ENCODE measurements at places on chromosomes 2 and 18.

- DNase-seq, result no peak
Measured at GRCh38 chr18:63924551-63924950, 16.8 kb downstream of the SERPINB10 start.

DNA sequence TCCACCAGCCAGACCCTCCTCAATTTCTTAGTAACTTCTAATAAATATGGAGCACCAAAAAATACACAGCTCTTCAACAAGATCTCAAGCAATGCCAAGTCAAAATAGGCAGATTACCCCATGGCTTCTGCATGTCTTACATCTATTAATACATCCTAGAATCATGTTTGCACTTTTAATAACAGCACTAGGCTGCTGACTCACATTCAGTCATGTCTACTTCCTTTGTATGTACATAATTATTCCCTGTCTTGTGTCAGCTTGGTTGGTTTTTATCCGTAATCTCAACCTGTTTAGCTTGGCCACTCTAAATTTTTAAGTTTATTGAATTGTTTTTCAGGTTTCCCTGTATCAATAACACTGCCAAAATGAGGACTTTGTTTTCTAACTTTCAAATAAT is 420.1 kb upstream of the ACVR2A start:
- no peak for DNase-seq

DNA sequence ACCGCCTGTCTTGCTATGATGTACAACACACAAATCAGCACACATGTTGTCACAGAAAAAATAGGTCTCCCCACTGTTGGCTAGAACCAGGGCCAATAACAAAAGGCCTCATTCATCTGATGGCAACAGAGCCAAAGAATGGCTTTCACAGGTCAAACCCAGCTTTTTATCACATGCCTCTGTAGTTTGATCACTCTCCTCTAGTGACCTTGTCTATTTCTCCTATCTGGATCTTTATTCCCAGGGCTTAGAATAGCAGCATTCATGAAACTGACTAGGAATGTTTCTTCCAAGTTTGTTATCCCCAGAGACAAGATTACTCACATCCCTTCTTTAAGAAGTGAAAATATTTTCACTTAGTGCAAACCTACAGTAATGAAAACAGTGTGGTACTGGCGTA is 285.8 kb upstream of the GYPC start:
- no peak for DNase-seq

DNA sequence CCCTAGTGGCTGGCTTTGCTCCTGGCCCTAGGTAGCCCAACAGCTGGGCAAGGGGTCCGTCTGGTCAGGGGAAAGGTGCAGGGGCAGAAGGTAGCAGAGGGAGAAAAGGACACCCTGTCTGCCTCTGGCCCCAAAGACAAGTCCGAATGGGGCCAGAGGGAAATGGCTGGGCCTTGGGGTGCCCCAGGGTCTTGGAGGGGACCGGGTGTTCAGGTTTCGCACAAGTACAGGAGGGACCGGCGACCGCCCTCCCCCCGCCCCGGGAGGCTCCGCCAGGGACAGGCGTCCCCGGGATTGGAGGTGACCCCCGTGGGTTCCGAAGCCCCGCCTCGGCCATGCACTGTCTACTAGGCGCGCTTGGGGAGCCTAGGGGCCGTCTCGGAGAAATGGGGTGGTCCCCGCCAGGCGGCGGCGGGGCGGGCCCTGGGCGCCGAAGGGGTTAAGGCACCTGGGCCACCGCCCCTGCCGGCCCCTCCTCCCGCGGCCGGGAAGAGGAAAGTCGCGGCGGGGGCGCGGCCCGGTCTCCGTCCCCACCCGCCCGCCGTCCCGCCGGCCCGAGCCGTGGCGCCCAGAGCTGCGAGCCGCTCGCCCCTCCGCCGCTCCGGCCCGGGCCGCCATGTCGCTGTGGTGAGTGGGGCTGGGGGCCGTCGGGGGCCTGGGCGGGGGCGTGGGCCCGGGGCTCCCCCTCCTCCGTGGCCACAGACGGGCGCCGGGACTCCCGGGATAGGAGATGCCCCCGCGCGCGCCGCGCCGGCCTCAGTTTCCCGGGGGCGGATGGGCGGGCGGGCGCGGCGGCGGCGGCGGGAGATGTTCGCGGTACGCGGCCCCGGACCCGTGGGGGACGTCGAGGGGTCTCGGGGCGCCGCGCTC is at the start of gene B3GNT7:
B3GNT7 (plus strand) TSS at position 523 of the 870 bp plus-strand sequence; CDS start at position 617, 94 bp downstream.
- no peak for DNase-seq

GRCh38 chr2:237503201-237503600 is 16.1 kb downstream of the MLPH start:
- DNase-seq, result no peak

DNA sequence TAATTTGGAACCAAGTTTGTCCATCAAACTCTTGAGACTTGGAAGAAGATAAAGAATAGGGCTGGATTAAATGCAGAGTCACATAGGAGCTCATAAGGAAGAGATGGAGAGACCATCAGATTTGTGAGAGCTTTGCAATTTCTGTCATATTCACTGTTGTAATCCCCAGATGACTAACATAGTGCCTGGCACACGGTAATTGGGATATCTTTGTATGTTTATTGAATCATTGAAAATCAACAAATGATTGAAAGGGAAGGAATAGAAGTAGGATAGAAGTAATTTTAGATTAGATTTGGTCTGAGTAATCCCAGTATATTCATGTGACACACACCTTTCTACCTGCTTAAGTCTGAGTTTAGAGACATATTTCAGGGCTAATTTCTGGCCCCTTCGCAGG is 75.4 kb downstream of the LCLAT1 start:
- DNase-seq, result no peak

GRCh38 chr18:62933261-62933887 is 218.0 kb downstream of the PHLPP1 start:
- no peak for DNase-seq

DNA sequence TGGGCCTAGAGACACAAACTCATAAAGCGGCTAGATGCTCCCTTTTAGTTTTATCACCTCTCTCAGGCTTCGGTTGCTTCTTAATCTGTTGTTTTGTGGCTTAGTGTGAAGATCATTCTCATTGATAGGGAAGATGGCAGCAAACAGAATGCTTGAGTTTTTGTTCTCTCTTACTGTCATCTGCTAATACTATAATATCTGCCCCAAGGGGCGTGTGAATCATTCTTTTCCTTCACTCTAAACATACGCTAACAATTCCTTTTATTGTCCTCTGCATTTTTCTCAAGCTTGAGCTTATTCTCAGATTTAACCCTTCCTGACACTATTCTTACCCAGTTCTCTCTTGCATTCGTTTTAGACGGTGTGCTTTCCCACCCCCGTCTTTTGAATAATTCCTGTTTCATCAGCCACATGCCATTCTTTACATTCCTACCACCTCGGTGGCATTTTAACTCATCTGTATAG is 323.9 kb upstream of the NRP2 start:
- DNase-seq, result no peak

- no peak for DNase-seq
Measured at GRCh38 chr2:109526442-109526970, 87.3 kb downstream of the SEPTIN10 start.

Data from stimulated activated CD4-positive, alpha-beta T cell treated with anti-CD3 and anti-CD28 coated beads, Interleukin-4, amount 100 ng/mL, for 1 hour (primary cell).